8988T (cell line): ENCODE measurements at places on chromosomes 5 and 9.

- DNase-seq, result no peak
Measured at GRCh38 chr9:89277043-89277442, 34.0 kb upstream of the CKS2 start.

GRCh38 chr5:144308906-144309670 is 138.4 kb downstream of the KCTD16 start:
- no peak for DNase-seq

- no peak for DNase-seq
Measured at GRCh38 chr5:91168859-91169258, 214.3 kb downstream of the ARRDC3 start.

GRCh38 chr5:59143926-59144333 is 561.1 kb downstream of the RAB3C start:
- no peak for DNase-seq

DNA sequence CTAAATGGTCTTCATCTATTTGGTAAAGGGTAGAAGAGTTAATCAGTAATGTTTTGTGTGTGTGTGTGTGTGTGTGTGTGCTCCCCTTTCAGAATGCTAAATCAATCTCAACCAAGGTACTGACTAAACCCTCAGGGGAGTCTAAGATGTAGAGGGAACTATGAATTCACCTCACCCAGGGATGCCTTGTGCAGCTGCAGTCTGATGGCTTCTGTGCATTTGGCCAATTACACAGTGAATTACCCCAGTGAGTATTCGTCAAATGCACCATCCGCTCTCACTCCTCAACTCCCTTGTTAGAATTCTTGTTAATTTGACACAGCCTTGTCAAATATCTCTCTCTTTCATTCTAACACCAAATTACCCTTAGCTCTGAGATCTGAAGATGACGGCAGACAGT is 234.6 kb downstream of the GABRB2 start:
- DNase-seq, result no peak

GRCh38 chr9:129496473-129497004 is 124.4 kb downstream of the C9orf50 start:
- DNase-seq, result no peak

GRCh38 chr5:61603211-61603908 is 271.3 kb downstream of the ZSWIM6 start:
- DNase-seq, result no peak

DNA sequence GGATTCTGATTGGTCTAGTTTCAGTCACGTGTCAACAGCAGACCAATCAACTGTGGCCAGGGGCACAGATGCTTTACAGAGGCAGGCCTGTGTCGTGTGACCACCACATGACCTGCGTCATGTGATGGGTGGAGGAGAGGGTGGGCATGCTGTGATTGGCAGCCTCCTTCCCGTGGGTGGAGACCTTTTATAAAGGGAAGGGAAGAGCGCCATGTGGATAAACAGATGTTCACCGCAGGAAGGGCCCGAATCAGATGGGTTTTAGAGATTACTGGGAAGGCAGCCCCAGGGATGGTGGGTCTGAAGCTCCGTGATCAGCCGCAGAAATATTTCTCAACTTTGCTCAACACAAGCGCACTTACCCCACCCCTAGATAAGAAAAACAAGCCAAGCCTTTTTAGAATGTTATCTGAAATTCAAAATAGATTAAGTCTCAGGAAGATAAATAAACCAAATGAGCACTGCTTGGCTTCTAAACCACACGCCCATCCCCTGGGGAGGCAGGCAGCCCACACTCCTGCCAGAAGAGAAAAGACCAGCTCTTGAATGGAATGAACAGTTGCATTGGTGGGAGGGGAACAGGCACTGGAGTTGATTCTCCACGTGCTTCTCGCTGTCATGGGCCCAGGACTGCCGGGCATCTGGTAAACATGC is 43.6 kb downstream of the ROPN1L start:
- DNase-seq, result no peak

GRCh38 chr5:135092476-135092875 is 58.4 kb upstream of the PITX1 start:
- DNase-seq, result no peak

DNA sequence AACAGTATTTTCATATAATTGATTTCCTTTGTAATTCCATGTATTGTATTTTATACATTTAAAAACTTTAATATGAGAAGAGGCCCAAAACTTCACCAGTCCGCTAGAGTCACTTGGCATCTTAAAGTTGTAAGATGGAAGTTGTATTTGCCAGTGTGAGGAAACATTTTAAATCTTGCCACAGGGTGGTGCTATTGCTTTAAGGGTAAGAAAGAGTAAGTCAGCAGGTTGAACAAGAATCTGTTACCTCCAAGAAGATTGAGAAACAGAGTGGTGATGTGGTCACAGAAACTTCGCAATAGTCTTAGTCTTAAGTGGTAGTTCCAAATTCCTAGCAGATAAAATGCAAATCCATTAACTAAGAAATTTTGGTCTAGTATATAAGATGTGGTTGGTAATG is 39.8 kb upstream of the RANBP6 start:
- DNase-seq, result no peak

DNA sequence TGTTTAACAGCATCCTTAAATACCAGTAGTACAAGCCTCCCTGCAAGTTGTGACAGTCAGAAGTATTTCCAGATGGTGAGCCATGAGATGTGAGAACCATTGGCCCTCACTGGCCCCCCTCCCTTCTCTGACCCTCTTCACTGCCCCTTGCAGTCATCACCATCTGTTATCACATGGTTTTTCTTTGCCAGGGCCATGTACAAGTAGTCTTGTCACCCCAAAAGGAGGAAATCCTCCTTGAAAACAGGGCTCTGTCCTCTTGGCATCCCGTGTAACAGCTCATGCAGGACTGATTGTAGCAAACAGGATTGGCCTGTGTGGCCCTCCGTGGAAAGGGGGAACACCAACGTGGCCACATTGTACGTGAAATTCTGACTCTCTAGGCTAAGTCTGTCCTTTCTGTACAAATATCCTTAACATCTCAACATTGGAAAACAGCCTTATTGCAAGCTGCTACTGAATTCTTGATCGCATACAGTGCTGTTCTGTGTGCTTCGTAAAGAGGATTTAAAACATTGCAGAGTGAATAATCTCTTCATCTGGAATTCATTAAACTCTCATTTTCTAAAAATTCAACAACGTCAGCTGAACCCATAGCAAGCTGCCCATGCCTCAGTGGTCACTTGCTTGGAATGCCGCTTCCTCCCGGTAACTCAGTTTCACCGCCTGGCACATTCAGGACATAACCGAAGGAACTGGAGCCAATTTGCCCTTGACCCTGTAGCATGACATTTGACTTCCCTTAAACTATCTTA is 171.7 kb downstream of the ATPSCKMT start:
- no peak for DNase-seq

GRCh38 chr9:93094658-93095204 is 1.3 kb upstream of the CARD19 start:
- DNase-seq, result peak; percentile 27

DNA sequence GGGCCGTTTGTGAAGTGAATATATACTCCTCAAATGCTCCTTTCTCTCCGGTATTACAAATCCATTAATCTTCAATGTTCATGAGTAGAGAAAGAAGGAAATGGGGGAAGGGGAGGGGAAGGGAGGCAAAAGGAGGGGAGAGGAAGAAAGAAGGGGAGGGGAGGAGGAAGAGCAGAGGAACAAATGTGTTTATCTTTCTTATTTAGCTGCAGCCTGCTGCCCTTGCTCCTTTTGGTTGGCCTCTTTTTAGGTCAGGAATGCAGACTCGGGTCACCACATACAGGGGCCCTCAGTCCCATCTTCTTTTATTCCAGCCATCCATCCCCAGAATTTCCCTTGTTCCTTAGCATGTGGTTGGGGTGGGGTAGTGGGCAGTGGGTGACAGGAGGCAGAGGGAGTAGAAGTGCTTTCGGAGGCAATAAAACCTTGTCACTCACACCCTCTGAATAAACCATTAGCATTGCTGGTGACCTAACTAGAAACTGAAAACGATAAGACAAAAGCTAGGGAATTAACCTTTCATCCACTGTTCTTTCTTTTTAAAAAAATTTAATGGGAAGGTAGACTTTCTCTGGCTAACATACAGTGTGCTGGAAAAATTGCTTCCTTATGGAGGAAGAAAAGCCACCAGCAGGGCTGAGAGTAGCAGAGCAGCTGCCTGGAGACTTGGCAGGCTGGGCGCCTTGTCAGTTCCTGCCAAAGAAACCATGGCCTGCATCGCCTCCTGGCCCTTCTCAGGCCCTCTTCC is 16.8 kb upstream of the PRLR start:
- DNase-seq, result no peak

GRCh38 chr9:128919402-128920089 is 1.2 kb upstream of the PHYHD1 start:
- DNase-seq, result no peak

- DNase-seq, result no peak
Measured at GRCh38 chr5:164708831-164709230, 1203.4 kb downstream of the MAT2B start.

GRCh38 chr5:144219869-144220268 is 49.2 kb downstream of the KCTD16 start:
- DNase-seq, result no peak

- DNase-seq, result peak; percentile 75
Measured at GRCh38 chr9:132169672-132170392, 8.0 kb downstream of the NTNG2 start.

- no peak for DNase-seq
Measured at GRCh38 chr9:18479405-18479804, 5.5 kb downstream of the ADAMTSL1 start.

- no peak for DNase-seq
Measured at GRCh38 chr5:81639556-81639955, 111.3 kb downstream of the SSBP2 start.

DNA sequence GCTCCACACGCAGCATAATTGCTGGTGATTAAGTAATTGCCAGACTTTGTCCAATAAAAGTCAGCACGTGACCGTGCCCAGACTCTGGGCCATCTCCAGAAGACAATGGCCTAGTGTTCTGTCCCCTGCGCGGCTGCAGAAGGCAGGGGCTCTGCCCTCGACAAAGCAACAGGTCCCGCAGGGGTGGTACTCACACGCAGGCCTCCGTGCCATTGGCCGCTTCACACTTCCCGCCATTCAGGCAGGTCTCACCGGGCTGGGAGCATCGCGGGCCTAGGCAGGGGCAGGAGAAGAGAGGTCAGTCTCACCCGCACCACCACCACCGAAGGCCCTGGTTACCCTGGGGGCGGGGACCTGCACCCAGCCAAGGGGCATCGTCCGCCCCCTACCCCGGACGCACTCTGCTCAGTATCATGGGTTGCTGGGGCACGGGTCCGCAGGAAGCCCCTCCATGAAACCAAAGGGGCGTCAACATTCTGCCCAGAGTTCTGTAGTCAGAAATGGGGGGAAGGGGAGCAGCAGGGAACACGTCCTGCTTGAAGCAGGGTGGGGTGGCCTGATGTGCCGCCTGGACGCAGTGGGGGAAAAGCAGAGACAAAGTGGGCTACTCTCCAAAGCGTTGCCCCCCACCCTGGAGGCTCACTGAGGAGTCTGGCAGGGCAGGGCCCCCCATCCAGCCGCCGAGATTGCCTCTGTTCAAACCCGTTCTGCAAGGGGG is 1.9 kb downstream of the NOTCH1 start:
- DNase-seq, result no peak

DNA sequence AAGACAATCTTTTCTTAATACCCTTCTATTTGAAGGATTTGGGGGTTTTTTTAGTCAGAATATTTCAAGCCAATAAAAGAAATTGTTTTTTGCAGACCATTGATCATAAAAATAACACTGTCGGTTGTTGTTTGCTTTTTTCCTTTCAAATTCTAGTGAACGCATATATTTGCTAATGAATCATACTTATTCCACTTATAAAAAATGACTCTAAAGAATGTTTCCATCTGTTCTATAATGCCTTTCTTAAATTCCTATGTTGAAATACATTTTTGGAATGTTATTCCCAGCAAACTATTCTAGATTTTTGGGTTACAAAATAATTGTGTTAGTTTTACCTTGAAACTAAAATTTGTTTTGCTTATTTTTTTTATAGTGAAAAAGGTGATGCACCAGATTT is 32.2 kb downstream of the CWC27 start:
- DNase-seq, result no peak

DNA sequence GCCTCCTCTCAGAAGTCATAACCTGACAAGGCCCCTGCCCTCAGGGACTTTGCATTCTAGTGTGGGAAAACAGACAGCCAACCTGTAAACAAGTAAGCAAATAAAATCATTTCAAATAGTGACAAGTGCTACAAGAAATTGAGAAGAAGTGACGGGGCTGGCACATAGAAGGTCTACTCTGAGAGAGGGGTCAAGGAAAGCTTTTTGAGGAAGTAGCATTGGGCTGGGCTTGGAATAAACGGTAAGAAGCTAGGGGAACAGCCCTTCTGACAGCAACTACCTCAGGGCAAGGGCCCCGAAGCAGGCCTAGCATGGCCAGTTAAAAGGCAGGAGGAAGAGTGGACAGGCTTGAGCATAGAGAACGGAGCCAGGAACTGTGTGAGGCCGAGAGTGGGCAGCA is 4.8 kb upstream of the SLC2A8 start:
- DNase-seq, result no peak

DNA sequence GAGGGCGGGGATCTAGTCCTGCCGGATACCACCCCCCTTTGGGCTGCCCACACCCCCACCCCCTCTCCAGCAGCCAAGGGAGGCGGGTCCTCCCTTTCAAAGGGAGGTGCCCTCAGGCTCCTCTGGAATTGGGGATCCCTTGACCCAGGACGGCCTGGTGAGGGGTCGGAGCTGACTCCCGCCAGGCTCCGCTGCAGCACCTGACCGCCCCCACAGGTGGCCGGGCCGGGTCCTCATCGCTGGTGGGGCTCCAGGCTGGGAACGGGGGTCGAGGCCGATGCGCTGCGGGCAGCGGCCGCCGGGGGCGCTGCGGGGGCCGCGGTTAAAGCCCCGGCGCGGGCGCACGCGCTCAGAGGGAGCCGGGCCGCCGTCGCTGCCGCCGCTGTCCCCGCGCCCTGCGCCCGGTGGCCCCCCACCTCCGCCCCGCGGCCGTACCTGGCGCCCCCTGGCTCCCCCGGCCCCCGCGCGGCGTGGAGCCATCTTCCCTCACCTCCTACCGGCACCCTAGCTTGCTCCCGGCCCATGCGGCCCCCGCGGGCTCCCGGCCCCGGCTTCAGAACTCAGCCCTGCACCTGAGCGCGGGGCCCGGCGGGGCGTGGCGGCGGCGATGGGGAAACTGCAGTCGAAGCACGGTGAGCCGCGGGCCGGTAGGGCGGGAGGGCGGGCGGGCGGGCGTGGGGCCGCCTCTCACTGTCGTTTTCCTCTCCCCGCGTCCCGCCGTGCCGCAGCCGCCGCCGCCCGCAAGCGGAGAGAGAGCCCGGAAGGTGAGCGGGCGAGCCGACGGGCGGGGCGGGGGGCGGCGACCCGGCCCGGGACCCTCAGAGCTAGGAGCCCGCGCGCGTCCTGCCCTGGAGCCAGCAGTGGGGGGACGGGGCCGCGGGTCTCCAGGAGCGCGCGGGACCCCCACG is at the start of gene NKD2:
NKD2 (plus strand) TSS at position 352 of the 908 bp plus-strand sequence; CDS start at position 608, 256 bp downstream.
- peak; percentile 100 for DNase-seq
